ENCODE measurements at places on chromosomes 2 and 18.

GRCh38 chr2:86420913-86421312 lies 20.3 kb upstream of the KDM3A start:
- no peak for DNase-seq

DNA sequence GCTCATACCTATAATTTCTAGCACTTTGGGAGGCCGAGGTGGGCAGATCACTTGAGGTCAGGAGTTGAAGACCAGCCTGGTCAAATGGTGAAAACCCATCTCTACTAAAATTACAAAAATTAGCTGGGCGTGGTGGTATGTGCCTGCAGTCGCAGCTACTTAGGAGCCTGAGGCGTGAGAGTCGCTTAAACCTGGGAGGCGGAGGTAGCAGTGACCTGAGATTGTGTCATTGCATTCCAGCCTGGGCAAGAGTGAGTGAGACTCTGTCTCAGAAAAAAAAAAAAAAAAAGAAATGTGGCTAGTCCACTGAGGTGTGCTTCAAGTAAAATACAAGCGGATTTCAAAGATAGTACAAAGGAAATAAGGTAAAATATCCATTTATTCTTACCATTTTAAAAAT lies 46.2 kb downstream of the RBKS start:
- no peak for DNase-seq

- no peak for DNase-seq
These were observed 79.6 kb downstream of the MSTN start for GRCh38 chr2:189982780-189983394.

DNA sequence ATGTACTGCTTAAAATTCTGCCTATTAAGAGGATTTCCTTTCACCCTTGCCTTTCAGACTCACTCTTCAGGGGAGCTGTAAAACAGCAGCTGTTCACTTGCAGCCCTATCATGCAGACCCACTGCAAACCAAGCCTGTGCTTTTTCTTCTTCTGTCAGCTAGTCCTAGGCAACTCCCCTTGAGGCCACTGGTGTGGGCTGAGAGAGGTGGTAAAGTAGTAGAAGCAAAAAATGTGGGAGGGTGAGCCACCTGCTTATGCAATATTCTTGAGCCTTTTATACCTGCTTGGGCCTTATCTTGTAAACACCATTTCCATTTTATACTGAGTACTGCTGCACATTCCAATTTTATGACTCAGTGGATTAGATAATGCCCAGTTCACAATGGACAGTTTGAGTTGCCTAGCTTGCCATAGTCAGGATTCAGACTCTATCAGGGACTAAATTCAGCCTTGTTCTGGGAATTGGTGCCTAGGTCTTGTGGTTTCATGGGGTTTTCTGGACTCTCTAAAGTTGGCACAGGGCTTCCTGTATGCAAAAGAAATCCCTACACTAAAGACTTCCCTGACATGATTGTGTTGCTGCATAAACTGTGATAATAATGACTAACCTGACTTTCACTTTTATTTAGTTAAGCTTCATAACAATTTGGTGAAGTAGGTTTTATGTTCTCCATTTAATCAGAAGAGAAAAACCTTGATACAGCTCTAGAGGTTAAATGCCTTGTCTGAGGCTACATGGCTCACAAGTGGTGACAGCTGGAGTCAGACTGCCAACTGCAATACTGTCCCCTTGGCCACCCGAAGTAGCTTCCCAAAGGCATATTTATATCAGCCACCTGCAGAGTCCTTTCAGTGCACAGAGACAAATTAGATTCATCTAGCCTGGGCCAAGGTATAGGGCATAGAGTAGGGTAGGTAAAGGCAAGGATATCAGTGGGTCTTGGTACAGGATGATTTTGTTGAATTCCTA lies 47.4 kb upstream of the KDM3A start:
- no peak for DNase-seq

DNA sequence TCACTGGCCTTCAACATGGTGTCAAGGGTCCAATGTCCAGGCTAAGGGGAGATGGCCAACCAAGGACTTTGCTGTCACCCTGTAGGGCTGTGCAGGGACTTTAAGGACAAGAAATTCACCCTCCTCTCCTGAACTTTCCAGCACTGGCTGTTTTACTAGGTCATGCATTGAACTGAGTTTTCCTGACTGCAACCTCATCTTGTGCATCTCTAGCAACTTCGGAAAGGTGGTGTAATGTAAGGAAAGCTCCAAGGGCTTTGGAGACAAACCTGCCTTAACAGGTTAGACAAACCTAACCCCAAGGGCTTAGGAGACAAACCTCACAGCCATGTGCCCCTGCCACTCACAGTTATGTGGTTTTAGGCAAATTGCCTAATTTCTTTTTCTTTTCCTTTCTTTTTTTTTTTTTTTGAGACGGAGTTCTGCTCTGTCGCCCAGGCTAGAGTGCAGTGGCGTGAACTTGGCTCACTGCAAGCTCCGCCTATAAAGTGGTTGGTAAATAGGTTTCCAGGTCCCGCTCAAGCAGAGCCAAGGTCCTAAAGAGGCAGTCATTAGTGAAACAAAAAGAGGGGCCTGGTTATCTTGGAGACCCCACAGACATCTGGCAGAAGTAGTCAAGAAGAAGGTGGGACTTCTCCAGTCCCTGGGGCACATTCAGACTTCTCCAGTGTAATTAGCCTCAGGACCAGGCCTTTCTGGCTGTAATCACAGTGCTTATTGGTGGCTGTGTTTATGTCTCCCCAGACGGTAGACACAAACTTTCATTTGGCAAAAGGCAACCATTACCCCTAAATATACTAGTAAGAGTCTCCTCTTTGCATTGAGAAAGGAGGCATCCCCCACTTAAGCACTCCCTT lies 37.6 kb upstream of the PMAIP1 start:
- DNase-seq: no peak

DNA sequence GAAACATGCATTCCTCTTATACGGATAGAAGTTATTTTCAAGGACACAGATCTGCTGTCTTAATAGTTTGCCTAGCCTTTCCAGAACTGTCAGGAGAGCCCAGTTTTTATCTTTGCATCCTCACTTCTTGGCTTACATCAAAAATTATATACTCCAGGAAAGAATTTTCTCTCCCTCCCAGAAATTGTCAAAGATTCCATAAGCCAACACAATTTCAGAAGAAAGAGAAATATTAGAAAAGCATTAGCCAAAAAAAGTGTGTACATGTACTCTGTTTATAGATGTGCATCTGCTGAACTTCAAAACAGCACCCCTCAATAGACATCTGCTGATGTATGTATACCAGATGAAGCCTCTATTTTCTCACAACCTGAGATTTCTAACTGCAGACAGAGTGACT lies 210.4 kb downstream of the METTL4 start:
- DNase-seq: no peak

DNA sequence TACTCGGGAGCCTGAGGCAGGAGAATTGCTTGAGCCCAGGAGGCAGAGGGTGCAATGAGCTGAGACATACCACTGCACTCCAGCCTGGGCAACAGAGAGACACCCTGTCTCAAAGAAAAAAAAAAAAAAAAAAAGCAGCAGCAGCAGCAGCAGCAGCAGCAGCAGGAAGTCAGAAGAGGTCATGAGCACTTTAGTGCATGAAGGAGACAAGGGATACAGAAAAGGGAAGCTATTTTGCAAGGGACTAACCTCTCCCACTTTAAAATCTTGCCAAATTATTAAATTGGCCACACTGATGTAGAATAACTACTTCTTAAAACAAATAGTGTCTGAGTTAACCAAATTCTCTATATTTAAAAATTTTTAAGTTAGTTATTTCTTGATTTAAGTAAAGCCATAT lies 113.4 kb upstream of the PDE1A start:
- DNase-seq: no peak

DNA sequence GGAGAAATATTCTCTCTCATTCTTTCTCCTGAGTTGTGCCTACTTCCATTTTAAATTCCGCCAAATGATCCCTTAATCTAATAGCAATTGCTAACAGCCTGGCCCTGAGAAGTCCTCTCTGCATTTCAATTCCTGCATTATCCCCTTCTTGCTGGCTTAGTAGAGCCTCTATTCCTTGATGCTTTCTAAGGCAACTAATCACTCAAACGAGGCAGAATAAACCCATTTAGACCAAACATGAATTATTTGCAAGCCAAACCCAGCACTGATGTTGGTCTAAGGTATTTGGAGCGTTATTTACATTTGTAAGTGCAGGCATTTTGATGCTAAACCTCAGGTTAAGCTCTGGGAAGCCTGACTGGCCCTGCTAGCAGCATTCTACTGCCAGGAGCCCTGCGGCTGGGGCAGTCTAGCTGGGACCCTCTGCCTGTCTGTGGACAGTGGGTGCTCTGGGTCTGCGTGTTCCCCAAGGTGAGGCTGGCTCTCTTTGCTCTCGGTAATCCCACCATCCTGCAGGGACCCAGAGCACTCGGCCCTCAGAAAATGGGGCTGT lies 173.1 kb upstream of the HS6ST1 start:
- no peak for DNase-seq

DNA sequence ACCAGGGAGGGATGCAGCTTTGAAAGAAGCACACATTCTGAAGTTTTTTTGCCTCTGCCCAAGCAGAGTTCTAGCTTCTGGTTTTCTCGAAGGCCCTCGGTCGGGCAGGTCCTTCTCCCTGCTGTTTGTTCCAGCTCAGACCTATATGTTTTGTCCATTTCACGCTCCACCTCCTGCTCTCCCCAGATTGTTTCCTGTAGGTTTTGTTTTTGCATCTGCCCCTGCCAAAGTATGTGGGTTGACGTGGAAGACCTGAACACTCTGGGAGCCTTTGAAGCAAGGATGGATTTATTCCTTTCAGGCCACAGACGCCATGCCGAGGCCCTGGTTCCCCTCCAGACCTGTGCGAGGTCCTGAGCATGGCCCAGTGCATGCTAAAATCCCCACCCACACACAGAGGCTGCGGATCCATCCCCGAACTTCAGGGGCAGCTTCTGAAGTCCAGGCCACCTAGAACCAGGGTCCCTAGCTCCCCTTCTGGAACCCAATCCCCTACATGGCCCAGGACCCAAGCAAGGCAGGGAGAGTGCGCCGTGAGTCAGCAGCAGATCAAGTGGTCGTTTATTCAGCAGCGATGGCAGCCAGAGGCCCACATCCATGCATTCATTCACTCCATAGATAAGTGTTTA lies 205.4 kb downstream of the KLHL29 start:
- no peak for DNase-seq

- DNase-seq: no peak
These were observed 237.8 kb upstream of the THSD7B start for GRCh38 chr2:136527560-136527959.

- DNase-seq: no peak
These were observed 9.8 kb upstream of the RAB11FIP5 start for GRCh38 chr2:73122536-73122935.

- DNase-seq: peak; percentile 14
These were observed 36.6 kb downstream of the GLI2 start for GRCh38 chr2:120772261-120772660.

- no peak for DNase-seq
These were observed 37.7 kb downstream of the FOSL2 start for GRCh38 chr2:28430377-28430765.

DNA sequence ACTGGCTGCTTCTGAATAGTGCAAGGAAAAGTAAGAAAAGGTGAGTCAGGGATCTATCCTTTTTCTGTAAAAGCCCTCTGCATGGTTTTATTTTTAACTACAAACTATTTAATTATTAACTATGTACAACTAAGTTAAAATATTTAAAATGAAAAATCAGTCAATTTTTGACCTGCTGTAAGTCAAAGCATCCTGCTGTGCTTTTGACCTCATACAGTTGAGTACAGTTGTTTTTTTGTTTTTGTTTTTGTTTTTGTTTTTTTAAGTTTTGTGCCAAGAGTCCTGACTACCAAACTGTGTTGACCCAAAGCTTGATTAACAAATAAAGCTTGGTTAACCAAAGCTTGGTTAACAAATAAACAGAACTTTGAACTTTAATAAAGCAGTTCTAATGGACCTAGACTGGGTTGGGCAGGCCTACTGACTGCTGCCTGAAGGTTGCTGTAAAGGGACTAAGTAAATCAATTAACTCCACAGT lies at the start of gene ACMSD:
TSS of gene ACMSD (plus strand) at position 474 of the 478 bp plus-strand sequence. CDS start 67 bp downstream, outside the sequence.
- no peak for DNase-seq

GRCh38 chr18:58603375-58604067 lies 25.4 kb downstream of the ALPK2 start:
- no peak for DNase-seq

- no peak for DNase-seq
These were observed 91.9 kb downstream of the EPB41L3 start for GRCh38 chr18:5451871-5452270.

DNA sequence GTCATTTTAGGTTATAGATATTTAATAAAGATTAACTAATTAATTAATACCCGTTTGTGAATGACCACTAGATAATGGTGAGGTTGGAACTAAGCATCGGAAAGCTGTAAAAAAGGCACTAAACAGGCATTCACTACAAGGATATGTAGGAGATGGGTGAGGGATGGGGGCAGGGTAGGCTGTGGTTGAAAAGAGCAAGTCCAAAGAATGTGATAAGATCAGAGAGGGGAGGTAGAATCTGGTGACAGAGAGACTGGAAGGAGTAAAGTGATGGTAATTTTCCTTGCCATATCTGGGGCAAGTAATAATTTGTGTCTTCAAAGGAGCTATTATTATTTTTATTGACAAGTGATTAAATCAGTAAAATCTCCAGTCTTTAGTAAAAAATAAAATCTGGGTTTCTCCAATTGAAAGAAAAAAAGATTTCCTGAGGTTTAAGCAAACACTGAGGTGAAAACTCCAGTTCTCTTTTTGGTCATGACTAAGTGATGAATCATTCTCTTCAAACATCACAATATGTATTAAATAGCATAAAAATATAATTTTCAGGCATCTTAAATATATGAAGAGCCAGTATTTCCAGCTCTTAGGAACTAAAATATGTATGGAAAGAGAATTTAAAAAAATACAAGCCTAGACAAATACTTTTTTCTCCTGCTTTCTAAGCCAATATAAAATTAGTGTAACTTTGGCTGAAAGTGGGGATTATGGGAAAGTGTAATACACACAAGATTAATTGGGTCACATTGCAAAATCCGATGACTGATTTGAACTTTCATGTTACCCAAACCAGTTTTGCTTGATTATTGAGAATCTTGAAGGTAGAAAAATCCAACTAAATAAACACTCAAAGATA lies 259.1 kb upstream of the RBMS1 start:
- no peak for DNase-seq

DNA sequence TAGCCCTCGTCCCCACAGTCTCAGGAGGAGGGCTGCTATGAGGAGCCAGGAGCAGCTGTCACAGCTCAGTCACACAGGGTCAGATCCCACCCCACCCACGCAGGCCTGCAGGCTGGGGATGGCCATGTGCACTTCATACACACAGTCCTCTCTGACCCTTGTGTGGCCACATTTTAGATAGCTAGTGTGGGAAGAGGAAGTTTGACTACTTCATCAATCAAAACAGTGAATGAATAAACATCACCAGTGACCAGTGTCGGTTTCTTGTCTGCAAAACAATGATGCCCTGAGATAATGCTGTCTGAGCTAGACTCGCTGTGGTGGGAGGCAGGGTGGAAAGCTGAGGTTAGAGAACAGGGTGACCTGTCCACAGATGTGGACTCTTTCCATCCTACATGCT lies 107.1 kb downstream of the PIEZO2 start:
- no peak for DNase-seq

All from Right ventricle myocardium inferior (tissue), 1 donor.